ENCODE measurements at places on chromosomes 11 and 22. TPM values are rescaled to one million over a fixed set of nuclear protein-coding genes. Genes with fewer than 3 reads are reported as not detected.

The CCDC87 gene
- total RNA-seq, result 0.46 TPM

The P4HA3 gene
- 2.1 TPM for total RNA-seq

The CBLIF gene
- not detected for total RNA-seq

GRCh38 chr11:78603792-78604191 lies 29.1 kb upstream of the NARS2 start:
- H3K27me3 ChIP-seq, result no peaks in the 10 kb centered on the region
- no peaks in the 10 kb centered on the region for H3K36me3 ChIP-seq
- no peak overlapping the region for H3K27ac ChIP-seq
- no peaks in the 10 kb centered on the region for H3K4me1 ChIP-seq

DNA sequence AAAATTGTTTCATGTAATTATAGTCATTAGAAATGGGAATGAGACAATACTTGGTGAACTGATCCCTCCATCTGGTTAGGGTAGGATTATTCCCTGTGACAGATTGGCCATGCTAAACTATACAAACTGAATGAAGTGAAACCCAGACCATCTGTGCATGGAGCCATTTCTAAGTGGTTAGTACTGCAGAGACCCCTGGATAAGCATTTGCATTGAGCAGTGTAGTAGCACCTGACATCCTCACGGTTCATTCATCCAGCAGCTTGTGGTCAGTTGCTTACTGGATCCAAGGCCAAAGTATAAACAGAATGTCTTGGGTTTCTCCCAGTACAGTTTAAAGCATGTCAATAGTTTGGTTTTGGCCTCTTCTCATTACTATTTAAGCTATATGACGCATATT lies 93.8 kb upstream of the ARHGAP42 start:
- DNase-seq, result no peak
- H3K27ac ChIP-seq, result no peak overlapping the region
- peaks cover 14% of the 10 kb centered on the region for H3K4me1 ChIP-seq
- H3K27me3 ChIP-seq, result no peaks in the 10 kb centered on the region
- H3K4me3 ChIP-seq, result no peak overlapping the region
- no peaks in the 10 kb centered on the region for H3K36me3 ChIP-seq
